ENCODE measurements at places on chromosomes 7 and 10.

GRCh38 chr10:114940735-114941134, 2.7 kb downstream of the TRUB1 start:
- no peak for DNase-seq

GRCh38 chr7:55469721-55470120, 102.6 kb downstream of the VOPP1 start:
- DNase-seq = no peak

GRCh38 chr10:29448125-29448524, 159.3 kb downstream of the LYZL1 start:
- no peak for DNase-seq

DNA sequence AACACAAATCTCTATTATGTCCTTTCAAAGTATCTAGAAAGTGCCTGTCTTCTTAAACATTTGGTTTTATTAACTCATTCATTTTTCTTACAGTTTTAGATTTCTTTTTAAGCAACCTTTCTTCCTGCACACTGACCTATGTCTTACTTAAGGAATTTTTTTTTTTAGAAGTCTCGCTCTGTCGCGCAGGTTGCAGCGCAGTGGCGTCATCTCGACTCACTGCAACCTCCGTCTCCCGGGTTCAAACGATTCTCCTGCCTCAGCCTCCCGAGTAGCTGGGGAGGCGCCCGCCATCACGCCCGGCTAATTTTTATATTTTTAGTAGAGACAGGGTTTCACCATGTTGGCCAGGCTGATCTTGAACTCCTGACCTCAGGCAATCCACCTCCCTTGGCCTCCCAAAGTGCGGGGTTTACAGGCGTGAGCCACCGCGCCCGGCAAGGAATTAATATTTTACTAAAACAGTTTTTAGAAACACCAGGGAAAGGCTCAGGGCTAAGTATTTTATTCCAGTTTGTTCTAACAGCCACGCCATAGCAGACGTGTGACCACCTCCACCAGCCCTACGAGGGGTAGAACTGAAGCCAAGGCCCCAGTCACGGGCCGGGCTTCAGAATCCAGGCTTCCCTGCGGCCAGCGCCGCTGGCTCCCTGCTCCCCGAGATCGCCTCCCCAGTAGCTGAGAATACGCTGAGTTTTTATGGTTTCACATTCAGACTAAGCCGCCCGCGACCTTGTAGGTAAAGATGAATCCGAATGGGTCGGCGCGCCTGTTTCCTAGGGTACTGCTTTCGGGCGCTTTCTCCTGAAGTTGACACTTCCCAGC, 941 bp upstream of the LUC7L2 start:
- DNase-seq = peak; percentile 64

GRCh38 chr10:35089611-35090161, 455 bp downstream of the CUL2 start:
- DNase-seq = peak; percentile 30

- DNase-seq = no peak
Observed at GRCh38 chr7:29971566-29972314, 17.9 kb downstream of the SCRN1 start.

- no peak for DNase-seq
Observed at GRCh38 chr10:126421756-126422256, 33.5 kb upstream of the ADAM12 start.

- DNase-seq = no peak
Observed at GRCh38 chr7:117982071-117983055, 109.1 kb upstream of the CTTNBP2 start.

DNA sequence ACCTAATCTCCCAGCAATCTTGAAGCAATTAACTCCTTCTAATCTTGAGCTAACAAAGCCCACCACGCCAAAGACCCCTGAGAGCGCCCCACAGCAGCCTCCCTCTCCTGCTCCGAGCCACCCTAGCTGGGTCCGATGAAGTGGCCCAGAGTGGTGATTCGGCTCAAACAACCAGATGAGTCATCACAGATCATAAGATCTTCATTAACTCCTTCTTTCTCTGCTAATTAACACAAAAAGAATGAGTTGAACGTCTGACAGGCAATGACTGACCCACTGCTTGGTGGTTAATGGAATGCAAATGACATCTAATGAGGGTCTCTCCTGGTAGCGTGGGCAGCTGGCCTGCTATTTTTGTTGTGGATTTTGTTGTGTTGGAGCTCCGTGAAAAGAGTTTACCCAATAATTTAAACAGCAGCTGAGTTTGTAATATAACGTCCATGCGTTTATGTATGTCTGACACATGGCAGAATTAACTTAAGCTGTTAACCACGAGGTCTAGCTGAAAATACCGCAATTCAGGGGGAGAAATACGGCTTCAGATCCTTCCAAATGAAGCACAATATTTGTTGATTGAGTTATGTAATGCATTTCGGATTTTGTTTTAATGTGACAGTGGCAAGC, 161.4 kb downstream of the RAB11FIP2 start:
- DNase-seq = no peak

DNA sequence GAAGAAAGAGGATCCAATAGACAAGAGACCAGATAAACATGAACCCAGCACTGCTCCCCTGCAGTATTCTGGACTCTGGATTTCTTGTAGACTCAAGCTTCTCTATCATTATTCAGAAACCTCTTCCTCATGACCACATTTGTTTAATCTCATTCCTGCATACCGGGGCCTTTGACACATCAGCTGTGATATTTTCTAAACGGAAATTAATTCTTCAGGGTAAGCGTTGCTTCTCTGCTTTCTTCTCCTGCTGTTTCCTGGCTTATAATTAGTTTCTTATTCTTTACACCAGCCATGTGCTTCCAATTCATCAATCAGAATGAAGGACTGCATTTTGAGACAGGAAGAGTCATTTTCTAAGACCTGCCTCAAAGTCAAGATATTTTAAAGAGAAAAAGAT, 54.2 kb upstream of the TARP start:
- DNase-seq = no peak

- no peak for DNase-seq
Observed at GRCh38 chr7:131726686-131727085, 170.3 kb upstream of the PODXL start.

GRCh38 chr10:3054183-3054850, 13.0 kb upstream of the PFKP start:
- no peak for DNase-seq
